ENCODE measurements at places on chromosomes 6 and 20.

DNA sequence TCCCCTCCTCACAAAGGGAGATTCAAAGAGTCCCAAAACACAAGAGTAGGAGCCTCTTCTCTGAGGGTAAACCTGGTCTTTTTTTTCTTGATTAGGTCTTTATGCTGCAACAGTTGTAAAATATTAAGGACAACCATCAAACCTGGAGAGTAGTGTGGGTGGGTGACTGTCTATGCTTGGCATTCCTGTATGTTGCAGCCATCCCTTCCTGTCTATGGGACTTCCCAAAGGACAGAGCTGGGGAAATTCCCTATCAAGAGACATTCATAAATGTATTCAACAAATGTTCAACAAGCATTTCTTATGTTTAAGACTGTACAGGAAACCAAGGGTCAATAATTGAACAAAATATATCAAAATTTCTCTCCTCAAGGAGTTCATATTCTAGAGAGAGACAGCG lies 5.5 kb downstream of the BTN2A2 start:
- no peak for DNase-seq

DNA sequence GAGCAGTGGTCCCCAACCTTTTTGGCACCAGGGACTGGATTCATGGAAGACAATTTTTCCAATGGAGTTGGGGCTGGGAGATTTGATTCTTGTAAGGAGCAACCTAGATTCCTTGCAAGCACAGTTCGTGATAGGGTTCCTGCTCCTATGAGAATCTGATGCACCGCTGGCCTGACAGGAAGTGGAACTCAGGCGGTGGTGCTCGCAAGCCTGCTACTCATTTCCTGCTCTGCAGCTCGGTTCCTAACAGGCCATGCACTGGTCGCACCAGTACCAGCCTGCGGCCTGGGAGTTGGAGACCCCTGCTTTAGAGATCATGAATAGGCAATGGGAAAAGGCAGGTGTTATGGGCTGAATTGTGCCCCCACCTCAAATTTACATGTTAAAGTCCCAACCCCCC lies 131.2 kb downstream of the PFDN4 start:
- no peak for DNase-seq

GRCh38 chr6:141866731-141867497 lies 265.8 kb upstream of the GJE1 start:
- DNase-seq: no peak

GRCh38 chr6:35296931-35297600 lies 552 bp upstream of the DEF6 start:
- DNase-seq: no peak

GRCh38 chr20:39016041-39016440 lies 53.9 kb downstream of the DHX35 start:
- no peak for DNase-seq

- no peak for DNase-seq
These were observed 46.6 kb upstream of the PTGIS start for GRCh38 chr20:49614338-49615050.

- no peak for DNase-seq
These were observed 4.9 kb upstream of the LAMA4 start for GRCh38 chr6:112259337-112259675.

DNA sequence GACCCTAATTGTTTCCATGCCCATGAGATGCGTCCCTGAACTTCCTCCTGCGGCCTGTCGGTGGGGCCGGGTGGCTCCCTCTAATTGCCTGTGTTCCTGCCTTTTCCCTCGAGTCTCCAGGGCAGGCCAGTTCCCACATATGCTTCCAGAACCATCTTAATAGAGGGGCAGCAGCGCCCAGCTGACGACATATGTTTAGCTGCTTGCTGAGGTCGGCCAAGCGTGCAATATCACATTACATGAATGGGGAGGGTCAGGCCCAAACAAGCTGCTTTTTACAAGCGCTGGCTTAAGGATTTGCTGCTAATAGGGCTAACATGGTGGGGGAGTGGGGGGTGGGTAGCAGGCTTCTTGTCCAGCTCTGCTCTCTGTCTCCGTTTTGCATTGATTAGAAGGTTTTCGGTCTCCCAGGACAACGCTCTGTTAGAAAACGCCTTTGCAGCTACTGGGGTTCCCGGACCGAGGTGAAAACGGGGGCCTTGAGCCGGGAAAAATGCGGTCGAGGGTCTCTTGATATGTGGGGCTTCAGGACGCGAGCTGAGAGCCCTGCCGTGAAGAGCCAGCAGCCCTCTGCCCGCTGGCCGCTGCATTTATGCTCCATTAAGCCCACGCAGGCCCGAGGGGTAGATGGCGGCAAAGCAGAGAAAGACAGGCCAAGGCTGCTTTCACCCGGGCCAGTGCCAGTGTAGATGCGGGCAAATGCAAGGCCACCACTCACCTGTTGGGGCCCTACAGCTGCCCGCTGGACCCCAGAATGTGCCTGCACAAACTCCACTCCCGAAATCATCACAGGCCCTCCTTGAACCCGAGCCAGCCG lies 308.5 kb downstream of the BMP7 start:
- no peak for DNase-seq

- DNase-seq: no peak
These were observed 8.0 kb downstream of the HTR1B start for GRCh38 chr6:77455271-77455670.

GRCh38 chr6:89978749-89979145 lies 84.5 kb downstream of the GJA10 start:
- DNase-seq: no peak

DNA sequence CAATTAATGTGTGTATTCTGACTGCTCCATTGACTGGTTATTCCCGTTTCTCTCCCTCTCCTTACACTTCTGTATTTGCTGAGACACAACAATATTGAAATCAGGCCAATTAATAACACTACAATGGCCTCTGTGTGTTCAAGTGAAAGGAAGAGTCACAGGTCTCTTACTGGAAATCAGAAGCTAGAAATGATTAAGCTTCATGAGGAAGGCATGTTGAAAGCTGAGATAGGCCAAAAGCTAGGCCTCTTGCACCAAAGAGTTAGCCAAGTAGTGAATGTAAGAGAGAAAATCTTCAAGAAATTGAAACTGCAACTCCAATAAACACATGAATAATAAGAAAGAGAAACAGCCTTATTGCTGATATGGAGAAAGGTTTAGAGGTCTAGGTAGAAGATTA lies 489.5 kb upstream of the CITED2 start:
- no peak for DNase-seq

DNA sequence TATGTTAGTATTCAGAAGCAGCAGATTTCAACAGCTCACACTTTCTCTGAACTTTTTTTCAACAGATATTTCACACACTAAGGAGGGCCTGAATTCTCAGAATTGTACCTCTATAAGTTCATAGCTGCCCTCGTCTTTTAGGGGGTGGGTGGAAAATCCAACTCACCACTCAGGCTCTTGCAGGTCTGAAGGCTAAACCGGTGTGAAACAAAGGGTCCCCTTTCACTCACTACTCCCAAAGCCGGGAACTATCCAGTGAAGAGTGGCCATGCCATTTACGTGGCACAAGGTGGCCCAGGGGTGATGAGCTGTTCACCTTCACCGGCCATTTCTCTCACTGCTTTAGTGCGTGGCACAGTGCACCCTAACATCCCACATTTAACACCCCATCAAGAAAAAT lies 24.2 kb downstream of the TBC1D7 start:
- no peak for DNase-seq

DNA sequence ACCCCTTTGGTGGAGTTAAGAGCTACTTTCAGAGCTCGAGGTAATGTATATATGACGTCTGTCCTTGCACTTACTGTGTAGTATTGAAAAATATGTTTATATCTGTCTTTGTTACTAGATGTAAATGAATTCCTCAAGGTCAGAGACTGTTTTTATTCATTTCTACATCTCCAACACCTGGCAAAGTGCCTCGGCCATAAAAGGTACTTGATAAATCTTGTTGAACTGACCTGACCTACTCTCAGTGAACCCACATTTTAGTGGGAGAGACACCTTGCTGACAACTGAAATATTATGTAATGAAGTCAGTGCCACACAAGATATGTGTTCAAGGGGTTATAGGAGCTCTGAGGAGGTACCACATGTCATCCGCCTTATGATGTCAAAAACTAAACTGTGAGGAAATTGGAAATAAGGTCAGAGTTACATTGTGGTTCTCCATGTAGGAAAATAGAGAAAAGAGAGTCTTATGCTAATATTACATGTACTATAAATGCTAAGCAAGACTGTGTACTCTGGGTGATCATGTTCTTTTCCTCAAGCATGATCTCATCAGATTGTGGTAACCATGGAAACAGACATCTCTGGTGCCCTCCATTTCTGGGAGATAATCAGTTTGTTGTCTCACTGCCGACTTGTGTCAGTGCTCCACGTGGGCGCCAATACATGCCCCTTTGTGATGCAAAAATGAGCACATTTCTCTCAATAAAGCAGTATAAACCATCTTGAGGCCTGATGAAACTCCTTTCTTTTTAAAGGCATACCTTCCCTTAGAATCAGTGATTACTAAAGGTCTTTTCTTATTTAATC lies 5.7 kb upstream of the TMEM30A start:
- no peak for DNase-seq

GRCh38 chr20:37240337-37241067 lies 21.1 kb downstream of the GHRH start:
- DNase-seq: no peak

DNA sequence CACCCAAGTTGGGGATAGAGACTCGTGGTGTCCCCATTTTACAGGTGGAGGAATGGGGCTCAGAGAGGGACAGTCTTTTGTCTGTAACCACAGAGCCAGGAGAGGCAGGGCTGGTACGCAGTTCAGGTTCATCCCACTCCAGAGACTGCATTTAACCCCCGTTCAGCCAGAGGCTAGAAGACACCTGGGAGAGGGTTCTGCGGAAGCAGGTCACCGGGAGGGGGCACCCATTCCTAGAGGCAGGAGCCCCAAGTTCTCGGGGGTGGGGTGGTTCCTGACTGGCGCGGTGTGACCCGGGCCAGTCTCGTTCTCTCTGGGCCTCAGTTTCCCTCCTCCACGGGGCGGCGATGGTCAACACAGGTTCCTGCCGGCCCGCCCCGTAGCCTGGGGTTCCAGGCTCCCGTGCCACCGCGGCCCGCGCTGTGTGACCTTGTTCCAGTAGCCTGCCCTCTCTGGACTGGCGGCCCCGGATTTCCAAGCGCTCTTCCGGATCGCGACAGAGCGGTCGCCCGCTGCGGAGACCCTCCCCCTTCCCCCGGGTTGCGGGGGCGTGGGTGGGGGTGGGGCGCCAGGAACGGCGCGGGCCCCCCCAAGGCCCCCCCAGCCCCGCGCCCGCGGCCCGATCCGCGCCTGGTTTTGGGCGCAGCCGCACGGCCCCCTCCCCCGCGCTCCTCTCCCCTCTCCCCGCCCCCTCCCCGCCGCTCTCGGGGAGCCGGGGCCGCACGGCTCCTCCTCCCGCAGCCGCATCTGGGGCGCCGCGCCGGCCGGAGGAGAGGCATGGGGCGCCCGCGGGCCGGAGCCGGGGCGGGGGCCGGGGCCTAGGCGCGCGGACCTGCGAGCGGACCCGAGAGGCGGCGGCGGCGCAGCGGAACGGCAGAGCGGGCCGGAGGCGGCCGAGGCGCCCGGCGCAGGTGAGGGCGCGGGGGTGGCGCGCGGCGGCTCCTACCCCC lies at the start of gene DLGAP4:
TSS of gene DLGAP4 (plus strand) at position 738 of the 950 bp plus-strand sequence. CDS start 125,379 bp downstream, outside the sequence.
- no peak for DNase-seq

DNA sequence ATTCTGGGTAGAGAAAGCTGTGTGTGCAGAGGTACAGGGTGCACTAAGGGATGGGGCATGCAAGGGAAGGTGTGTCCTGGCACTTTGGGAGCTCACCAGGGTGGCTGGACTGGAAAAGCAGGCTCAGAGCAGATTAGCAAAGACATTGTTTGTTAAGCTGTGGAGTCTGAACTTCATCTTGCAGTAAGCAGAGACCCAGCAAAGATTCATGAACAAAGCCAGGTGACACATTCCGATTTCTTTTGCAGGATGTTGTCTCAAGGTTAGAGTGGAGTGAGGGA lies 28.8 kb downstream of the DUSP22 start:
- DNase-seq: no peak

DNA sequence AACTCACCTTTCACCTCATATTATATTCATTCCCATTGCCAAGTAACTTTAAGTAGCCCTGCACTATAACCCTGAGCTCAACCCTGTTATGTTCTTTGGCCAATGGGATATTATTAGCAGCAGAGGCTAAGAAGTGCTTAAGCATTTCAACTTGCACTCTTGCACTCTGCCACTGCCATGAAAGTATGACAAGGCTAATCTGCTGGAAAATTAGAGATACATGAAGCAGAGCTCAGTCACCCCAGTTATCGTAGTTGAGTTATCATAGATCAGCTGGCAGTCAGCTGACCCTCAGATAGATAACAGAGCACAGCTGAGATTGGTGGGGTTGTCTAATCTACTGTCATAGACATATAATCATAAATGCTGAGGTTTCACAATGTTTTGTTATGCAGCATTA lies 209.4 kb upstream of the RUNX2 start:
- DNase-seq: no peak

GRCh38 chr6:118467181-118467580 lies 80.9 kb upstream of the PLN start:
- DNase-seq: no peak

- DNase-seq: peak; percentile 65
These were observed 10.2 kb upstream of the CST5 start for GRCh38 chr20:23889775-23890187.

Measured in CD4-positive, alpha-beta memory T cell (primary cell).